ENCODE measurements at places on chromosomes 2 and 18.

DNA sequence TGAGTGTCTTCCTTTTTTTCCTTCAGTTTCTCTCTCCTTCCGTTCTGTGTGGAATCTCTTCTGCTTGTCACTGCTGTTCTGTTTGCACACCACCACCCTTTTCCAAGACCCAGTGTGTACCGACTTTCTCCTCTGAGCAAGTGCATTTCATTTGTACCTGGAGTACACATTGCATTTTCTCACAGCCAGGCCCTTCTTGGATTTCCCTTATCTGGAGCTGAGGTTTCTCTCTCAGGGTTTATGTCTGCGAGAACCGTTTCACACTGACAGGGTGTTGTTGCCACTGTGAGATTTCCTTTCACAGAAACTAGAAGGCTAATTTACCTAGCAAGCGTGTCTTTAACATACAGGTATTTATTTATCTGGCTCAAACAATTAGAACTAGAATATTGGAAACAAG lies 26.2 kb downstream of the NCOA1 start:
- no peak for DNase-seq

GRCh38 chr2:73202156-73203054 lies at the start of gene NOTO:
TSS of gene NOTO (plus strand) at chr2:73202574. CDS start at chr2:73202667, 93 bp downstream.
- DNase-seq = no peak

GRCh38 chr2:11329776-11330175 lies 14.7 kb downstream of the ROCK2 start:
- DNase-seq = no peak

GRCh38 chr18:21262244-21262643 lies 20.2 kb downstream of the GREB1L start:
- no peak for DNase-seq

- no peak for DNase-seq
Observed at GRCh38 chr2:1256632-1257324, 156.5 kb upstream of the TPO start.

Measured in mesothelial cell of epicardium (in vitro differentiated cells).